H4 (cell line): ENCODE measurements at places on chromosomes 6 and 20. TPM values are rescaled to one million over a fixed set of nuclear protein-coding genes. Genes with fewer than 3 reads are reported as not detected.

Gene NMBR
- total RNA-seq = not detected in 2 replicates

Gene SIGLEC1
- total RNA-seq = 0.02 TPM in 1 of 2 replicates, not detected in the other

Gene IL17F
- total RNA-seq = not detected in 2 replicates

Gene ARMH2
- not detected in 2 replicates for total RNA-seq

Gene C6orf141
- 2.6 and 2.9 TPM in 2 replicates for total RNA-seq

Gene SLC17A2
- not detected in 2 replicates for total RNA-seq
